ENCODE measurements at places on chromosomes 4 and X.

DNA sequence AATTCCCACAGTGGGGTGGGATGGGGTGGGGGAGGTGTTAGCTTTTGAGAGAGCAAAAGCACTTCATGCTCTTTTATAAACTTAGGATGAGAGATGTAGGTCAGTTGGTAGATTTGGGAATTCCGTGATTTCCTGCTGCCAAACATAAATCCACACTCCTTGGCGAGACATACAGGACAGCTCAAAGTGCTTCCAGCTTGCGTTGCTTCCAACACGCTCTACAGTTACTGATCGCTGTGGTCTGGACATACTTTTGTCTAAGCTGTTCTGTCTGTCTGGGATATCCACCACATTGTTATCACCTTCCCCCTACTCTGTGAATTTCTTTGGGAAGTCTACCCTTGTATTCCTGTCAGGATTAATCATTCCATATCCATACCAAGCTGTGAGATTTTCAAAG, 117.5 kb downstream of the RAPGEF2 start:
- DNase-seq: no peak

DNA sequence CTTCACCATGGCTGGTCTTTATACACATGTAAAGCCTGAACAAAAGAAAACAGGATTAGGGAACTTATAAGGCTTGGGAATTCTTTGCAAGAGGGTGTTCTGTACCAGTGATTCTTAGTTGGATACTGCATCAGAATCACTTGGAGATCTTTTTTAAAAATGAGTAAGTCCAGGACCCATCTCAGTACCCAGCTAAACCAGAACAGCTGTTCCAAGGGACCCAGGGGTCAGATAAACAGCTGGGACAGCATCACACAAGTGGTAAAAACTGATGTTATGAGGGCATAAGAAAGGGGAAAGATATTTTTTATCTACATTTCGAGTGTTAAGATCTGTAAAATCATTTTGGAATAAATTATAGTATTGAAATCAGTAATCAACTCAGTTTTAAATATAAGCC, 16.1 kb downstream of the PGRMC2 start:
- no peak for DNase-seq

DNA sequence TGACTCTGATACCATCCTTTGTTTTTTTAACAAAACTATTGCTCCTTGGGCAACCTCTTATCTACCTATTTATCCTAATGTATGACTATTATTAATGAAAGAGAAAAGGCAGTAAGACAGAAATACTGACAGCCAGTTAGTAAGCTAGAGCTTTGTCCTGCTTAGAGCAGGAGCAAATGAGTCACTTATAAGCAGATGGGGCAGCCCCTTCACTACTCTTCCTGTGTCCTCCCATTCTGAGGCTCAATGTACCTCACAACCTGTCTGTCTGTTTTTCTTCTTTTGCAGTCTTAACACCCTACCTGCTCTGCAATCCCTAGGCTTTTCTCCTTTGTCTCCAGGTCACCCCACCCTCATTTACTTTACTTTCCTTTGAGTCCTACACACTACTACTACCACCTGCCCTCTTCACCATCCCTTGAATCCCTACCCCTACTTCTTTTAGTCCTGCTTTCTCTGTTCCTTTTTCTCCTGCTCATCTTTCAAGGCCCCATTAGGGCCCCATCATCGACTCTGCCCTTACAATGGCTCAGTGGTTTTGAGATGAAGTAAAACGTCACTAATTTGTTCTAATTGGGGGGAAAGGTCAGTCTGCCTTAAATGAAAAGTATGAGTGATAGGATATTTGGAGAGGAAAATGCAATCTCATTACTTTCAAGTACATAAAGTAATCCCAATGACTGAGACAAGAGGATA, 294.3 kb downstream of the GUCY2F start:
- no peak for DNase-seq

GRCh38 chrX:112714357-112714918, 34.7 kb upstream of the LHFPL1 start:
- no peak for DNase-seq

- DNase-seq: no peak
Observed at GRCh38 chr4:101104312-101105052, 242.8 kb downstream of the PPP3CA start.

DNA sequence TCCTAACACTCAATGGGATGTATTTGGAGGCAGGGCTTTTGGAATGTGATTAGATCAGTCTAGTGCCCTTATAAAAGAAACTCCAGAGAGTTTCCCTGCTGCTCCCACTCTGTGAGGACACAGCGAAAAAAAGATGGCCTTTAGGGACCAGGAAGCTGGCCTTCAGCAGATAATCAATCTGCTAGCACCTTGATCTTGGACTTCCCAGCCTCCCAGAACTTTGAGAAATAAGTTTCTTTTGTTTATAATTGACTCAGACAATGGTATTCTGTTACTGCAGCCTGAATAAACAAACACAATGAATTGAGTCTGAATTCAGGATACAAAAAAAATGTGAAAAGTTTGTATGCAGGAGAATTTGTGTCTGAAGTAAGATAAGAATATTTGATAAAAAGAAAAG, 842.1 kb downstream of the FSTL5 start:
- no peak for DNase-seq

GRCh38 chr4:109754093-109754857, 24.4 kb upstream of the PLA2G12A start:
- DNase-seq: no peak

DNA sequence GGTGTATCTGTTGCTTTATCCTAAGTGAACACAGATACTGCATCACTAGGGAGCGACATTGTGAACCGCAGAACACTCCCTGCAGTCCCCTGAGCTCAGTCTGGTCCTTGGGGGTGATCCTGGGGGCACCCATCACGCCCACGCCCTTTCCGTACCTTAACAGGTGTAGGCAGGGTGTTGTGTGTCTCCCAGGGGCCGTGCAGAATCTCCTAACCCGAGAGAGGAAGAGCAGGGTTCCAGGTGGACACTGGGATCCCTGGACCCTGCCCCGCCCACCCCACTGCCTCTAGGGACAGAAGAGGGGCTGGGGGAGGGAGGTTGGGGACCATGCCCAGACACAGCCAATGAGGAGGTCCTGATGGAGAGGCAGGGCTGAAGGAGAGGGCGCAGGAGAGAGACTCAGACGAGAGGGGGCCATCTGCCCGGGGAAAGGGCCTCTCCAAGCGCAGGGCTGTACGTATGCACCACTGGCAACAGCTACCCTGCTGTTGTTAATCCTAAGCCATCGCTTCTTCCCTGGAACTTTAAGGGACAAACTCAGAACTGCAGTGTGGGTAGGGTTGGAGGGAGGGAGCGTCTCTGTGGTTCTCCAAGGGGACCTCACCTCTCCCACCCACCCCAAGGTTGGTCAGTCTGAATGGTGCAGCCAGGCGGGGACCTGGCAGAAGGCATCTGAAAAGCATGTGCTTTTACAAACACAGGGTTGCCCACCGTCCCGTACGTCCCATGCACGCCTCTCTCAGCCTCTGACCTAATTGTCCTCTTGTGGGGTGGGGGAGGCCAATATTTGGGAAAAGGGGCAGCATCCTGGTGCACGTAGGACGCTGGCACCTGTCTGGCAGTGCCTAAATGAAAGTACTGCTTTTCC, 2.5 kb downstream of the P2RY8 start:
- peak; percentile 39 for DNase-seq

GRCh38 chrX:130772105-130772775, 130.8 kb downstream of the ENOX2 start:
- DNase-seq: no peak

GRCh38 chr4:67250131-67250896, 295.0 kb downstream of the CENPC start:
- DNase-seq: no peak

- DNase-seq: no peak
Observed at GRCh38 chr4:152221816-152222516, 313.9 kb downstream of the FBXW7 start.
